IPS DF 6.9 (cell line): ENCODE measurements at places on chromosomes 12 and 14.

- no peak for DNase-seq
Measured at GRCh38 chr12:131784909-131785762, 43.1 kb upstream of the MMP17 start.

- DNase-seq, result no peak
Measured at GRCh38 chr14:49619730-49620129, 696 bp downstream of the RPL36AL start.

- no peak for DNase-seq
Measured at GRCh38 chr12:10247436-10248058, 34.9 kb downstream of the GABARAPL1 start.

DNA sequence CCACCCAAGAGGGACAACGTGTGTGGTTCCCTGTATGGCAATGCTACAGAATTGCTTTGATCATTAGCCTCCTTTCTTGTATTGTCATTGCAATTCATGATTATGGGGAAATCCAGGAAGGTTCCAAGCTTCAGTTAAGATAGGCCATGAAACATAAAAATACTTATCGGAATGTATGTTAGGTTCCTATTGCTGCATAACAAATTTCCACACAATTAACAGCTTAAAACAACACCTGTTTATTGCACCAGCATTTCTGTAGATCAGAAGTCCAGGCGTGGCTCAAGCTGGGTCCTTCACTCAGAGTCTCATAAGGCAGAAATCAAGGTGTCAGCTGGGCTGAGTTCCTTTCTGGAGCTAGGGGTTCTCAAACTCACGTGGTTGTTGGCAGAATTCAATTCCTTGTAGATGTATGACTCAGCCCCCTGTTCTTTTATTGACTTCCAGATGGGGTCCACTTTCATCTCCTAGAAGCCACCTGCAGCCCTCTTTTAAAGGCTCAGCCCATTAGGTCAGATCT lies 365.6 kb upstream of the TMPO start:
- no peak for DNase-seq

DNA sequence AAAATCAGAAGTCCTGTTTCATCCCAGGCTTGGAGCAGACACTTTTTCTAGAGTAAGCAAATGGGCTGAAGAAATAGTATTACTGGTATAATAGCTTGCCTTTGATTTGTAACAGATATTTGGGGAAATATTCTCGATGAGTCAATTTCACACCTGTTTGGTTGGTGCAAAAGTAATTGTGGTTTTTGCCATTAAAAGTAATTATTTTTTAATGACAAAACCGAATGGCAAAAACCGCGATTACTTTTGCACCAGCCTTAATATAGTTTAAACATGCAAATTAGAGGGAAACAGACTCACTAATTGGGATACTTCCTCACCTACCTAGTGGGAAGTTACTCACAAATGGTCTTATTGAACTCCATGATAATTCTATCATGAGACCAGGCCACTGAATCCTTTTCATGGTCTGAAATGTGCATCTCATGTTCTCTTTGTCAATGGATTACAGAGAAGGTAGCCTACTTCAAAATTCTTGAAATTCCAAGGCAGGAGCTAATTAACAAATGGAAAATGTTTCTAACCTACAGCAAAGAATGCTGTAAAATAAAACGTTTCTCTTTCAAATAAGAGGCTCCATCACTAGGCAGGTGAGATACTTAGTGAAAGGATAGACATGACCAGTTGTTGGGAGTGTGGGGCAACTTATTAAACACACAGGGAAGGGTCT lies 391.3 kb downstream of the EMP1 start:
- DNase-seq, result no peak

DNA sequence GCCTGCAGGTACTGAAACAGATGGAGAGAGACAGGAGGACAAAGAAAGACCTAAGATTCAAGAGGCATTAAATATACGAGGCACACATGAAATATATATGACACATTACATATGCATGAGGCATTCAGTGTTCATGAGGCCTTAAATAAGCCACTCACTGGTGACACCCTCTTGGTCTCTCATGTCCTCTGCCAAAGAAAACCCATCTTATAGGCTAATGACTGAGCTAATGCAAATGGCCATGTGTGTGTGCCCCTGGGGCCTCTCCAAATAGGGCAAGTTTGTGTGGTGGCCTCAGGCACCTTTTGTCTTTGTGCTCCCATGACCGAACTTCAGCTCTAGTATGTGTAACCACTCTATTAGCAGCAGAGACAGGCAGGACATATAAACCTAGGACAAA lies 18.8 kb downstream of the COQ6 start:
- no peak for DNase-seq

DNA sequence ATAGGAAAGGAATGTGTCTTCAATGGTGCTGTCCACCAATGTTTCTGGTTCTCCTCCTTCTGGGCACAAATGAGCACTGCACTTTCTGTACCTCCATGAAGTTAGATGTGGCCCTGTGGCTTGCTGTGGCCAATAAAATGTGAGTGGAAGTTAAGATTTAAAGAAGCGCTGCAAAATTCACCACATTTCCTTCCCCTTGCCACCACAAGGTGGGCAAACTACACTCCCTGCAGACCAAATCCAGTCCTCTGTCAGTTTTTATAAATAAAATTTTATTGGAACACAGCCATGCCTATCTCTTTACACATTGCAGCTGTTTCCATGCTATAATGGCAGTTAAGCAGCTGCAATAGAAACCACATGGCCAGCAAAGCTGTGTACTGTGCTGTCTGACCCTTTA lies 141.4 kb upstream of the TMPO start:
- DNase-seq, result no peak

DNA sequence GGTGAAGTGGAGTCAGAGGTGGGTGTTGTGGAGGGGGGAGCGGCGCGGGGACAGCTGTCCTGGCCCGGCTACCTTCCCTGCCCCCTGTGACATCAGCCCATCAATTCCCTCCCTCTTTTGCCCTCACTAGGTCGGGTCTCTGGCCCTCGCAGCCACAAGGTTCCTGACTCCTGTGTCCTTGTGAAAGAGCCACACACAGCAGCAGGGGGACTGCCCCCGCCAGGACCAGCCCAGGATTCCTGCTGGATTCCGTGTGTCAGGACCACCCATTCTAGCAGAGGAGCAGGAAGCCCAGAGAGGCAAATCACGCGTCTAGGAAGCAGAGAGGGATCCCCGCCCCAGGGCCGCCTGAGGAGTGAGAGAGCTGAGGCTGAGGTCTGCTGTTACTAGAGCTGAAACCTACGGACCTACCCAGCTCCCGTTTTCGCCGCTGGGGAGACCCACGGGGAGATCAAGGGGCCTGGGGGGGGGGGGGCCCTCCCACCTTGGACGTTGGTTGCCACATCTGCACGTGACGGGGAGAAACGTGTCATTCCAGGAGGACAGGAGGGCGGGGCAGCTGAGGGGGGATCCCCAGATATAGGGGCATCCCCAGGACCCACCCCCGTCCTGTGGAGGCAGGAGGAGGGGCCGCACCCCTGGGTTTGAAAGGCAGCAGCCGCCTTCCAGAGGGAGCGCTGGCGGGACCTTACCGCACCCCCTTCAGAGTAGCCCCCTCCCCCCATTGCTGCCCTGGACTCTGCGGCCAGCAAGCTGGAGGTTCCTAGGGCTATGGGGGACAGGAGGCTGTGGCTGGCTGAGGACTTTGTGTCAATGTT lies 12.5 kb upstream of the INF2 start:
- DNase-seq, result no peak

DNA sequence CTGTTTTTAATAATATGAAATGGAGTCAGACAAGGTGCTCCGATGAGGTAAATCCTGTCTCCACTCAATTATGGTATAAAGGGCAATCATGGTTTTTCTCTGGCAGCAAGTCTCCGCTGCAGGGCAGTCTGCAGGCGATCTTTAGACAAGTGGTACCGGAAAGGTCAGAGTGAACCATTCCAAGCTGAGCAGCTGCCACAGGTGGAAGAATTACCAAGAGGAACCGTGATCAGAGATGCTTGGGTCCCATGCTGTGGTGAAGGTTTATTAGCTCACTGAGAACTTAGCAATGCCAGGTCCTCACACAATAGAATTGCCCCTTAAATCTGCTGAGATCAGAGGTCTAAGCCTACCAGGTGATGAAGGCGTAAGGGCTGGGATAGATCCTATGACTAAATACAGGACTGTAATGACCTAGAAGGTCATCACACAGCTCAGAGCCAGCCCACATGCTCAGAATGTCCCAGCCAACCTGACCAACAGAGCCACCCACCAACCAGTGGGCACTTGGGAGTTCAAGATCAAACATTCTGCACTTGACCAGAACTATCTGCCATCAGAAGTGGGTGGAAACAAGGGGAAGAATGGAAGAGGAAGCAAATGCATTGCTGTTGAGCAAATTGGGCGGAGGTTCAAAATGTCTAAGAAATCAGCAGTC lies 175.2 kb upstream of the BCL2L14 start:
- no peak for DNase-seq

- DNase-seq, result no peak
Measured at GRCh38 chr12:31440586-31440985, 114.6 kb upstream of the SINHCAF start.

- no peak for DNase-seq
Measured at GRCh38 chr12:1044199-1044598, 53.2 kb downstream of the ERC1 start.

- no peak for DNase-seq
Measured at GRCh38 chr12:62282057-62282774, 22.0 kb downstream of the USP15 start.

DNA sequence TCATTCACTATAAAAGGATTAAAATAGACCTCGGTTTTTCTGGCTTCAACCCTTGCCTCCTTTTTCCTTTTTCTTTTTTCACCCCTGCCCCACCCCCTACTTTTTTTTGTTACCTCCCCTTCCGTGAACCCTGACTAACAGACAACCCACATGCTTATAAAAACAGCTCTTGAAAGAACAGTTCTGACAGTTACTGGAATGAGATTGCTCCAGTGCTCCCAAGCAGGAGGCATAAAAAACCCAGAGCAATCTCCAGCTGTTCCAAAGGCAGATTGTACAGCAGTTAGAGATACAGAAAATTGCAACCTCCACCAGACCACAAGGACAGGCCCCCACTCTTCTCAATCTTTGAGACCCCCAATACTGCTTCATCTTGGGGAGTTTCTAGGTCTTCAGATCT lies 29.9 kb upstream of the TMEM260 start:
- no peak for DNase-seq

GRCh38 chr14:54777395-54777794 lies 125.2 kb downstream of the GCH1 start:
- no peak for DNase-seq
